ENCODE measurements at places on chromosomes 1 and 21. TPM values are rescaled to one million over a fixed set of nuclear protein-coding genes. Genes with fewer than 3 reads are reported as not detected.

The PCSK9 gene
- total RNA-seq = not detected

DNA sequence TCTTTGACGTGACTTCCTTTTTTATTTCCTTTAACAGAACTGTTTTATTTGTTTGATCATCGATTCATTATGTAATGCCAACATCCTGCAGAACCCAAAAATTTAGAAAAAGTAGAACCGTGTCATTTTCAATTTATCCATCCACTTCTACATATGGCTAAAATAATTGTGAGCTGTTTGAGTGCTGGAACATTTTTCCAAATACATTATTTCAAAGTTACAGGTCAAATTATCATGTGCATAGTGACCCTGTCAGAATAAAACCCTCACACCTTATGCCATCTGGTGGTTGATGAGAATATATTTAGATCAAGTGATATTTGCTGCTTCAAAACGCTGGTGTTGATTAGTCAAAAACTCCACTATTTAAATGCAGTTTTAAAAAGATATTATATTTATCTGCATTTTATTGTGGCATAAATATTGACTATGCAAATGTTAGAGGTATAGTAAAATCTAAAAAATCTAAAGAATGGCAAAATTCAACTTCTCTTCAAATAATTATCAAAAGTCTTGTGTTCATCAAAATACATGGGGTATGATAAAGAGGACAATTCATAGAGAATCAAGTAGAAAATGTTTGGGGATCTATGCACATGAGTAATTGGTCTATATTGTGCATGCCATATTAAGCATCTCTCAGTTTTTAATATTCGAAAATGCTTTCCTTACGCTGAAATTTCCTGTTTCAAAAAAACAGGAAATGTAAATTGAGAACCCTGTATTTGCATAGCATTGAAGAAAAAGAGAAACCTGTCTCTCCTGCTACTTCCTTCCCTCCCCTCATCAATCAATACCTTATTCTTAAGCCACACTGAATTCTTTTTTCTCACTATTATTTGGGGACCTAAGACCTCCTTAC is 39.7 kb downstream of the UBE2U start:
- DNase-seq = no peak

The CCDC27 gene
- total RNA-seq = not detected

GRCh38 chr1:228184152-228184551 is 18.5 kb downstream of the IBA57 start:
- no peak for DNase-seq

The CD5L gene
- not detected for total RNA-seq

- no peak for DNase-seq
Measured at GRCh38 chr1:110565565-110565964, 40.6 kb downstream of the KCNA2 start.

GRCh38 chr1:41342774-41343355 is 18.4 kb upstream of the FOXO6 start:
- no peak for DNase-seq

DNA sequence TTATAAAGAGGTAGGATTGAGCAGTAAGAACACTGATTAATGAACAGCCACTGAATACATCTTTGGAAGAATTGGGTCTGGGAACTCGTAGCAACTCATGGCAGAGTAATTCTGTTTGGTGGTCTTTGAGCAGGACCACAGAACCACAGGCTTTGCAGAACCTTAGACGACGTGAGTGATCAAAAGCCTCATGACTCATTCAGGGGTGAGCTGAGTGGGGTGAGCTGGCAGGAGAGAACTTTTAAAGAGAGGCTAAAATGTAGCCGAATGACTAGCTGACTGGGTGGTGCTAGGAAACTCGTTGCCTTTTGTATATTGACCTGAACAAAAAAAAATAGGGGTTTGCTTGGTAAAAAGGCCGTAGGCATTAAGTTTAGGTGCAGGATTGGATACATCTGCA is 313.8 kb downstream of the TGFB2 start:
- no peak for DNase-seq

GRCh38 chr1:20974069-20974468 is 187.0 kb upstream of the HP1BP3 start:
- DNase-seq = no peak

- no peak for DNase-seq
Measured at GRCh38 chr1:59686170-59686569, 128.6 kb upstream of the HOOK1 start.

DNA sequence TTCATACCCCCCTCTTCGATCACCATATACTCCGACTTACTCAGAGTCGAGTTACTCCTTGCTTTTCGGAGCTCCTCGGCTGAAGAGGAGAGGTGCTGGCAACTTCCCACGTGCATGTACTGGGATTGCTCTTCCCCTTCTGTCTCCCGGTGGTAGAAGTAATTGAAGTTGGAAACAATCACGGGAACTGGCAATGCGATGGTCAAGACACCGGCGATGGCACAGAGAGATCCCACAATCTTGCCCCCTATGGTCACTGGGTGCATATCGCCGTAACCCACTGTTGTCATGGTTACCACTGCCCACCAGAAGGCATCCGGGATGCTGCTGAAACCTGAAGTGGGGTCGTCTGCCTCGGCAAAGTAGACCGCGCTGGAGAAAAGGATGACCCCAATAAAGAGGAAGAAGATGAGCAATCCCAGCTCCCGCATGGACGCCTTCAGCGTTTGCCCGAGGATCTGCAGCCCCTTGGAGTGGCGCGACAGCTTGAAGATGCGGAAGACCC is 1.5 kb downstream of the KCNA3 start:
- DNase-seq = no peak

GRCh38 chr1:199223936-199224335 is 585.1 kb downstream of the PTPRC start:
- no peak for DNase-seq

DNA sequence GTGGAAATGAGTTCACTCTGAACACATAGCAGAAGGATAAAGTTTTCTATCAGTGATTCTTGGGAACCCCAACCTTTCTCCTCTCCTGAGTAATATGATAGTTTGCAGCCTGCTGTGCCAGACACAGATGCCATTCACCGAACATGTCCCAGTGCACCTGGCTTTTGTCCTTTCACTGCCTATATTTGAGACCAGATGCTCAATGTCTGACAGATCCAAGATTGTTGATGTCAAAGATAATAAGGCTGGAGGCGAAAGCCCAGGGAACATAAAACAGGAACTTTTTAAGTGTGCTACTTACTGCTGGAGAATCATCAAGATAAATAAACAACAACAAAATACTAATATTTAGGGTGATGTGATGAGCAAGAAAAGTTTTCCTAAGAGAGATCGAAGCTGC is 139.3 kb downstream of the TIAM1 start:
- no peak for DNase-seq

The DENND2C gene
- 2.5 TPM for total RNA-seq

DNA sequence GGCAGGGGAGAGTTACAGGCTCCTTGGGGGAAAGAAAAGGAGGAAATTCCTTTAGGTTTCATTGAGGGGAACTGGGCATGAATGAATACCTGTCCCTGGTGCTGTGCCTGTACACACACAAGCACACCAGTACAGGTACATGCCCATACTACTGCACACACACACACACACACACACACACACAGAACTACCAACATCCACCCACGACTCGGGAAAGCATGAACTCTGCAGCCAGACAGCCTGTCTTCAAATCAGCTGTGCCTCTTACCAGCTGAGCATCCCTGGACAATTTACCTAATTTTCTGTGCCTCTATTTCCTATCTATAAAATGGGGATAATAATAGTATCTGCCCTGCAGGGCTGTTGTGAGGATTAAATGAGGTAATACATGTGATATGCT is 7.2 kb upstream of the GRIK3 start:
- DNase-seq = no peak

DNA sequence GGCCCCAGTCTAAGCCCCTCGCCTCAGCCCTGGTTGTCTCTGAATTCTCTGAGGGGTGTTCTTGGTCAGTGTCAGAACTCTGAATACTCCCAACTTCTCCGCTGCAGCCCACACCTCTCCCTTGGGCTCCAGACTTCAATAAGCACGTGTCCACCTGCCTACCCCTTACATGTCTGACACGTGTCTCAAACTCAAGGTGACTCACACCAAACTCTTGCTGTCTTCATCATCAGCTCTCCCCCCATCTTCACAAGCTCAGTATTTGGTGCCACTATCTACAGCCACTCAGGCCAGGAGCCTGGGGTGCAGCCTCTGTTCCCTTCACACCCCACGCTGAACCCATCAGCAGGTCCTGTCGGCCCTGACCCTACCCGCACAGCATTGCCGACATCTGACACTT is 18.8 kb upstream of the UBXN10 start:
- DNase-seq = no peak

The PPM1J gene
- total RNA-seq = 1.5 TPM

- no peak for DNase-seq
Measured at GRCh38 chr1:205199931-205200299, 11.6 kb downstream of the DSTYK start.

The ACTL8 gene
- not detected for total RNA-seq

The C1orf226 gene
- total RNA-seq = 6.3 TPM

The IRF6 gene
- 0.46 TPM for total RNA-seq

The CD244 gene
- total RNA-seq = not detected

- no peak for DNase-seq
Measured at GRCh38 chr1:217622042-217622441, 8.8 kb downstream of the GPATCH2 start.

GRCh38 chr1:77514921-77515776 is 167.3 kb downstream of the ZZZ3 start:
- DNase-seq = no peak

DNA sequence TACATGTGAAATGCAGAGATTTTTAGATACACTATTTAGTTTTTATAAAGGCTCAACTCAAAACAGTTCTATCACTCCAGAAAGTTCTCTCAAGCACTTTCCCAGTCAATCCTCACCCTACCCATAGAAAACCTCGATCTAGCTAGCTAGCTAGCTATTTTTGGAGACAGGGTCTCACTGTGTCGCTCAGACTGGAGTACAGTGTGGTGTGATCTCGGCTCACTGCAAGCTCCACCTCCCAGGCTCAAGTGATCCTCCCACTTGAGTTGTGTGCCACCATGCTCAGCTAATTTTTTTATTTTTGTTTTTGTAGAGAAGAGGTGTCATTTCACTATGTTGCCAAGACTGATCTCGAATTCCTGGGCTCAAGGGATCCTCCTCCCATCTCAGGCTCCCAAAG is 236.9 kb downstream of the RERE start:
- peak; percentile 34 for DNase-seq

GRCh38 chr1:210214573-210215409 is 17.8 kb upstream of the SERTAD4 start:
- DNase-seq = no peak

DNA sequence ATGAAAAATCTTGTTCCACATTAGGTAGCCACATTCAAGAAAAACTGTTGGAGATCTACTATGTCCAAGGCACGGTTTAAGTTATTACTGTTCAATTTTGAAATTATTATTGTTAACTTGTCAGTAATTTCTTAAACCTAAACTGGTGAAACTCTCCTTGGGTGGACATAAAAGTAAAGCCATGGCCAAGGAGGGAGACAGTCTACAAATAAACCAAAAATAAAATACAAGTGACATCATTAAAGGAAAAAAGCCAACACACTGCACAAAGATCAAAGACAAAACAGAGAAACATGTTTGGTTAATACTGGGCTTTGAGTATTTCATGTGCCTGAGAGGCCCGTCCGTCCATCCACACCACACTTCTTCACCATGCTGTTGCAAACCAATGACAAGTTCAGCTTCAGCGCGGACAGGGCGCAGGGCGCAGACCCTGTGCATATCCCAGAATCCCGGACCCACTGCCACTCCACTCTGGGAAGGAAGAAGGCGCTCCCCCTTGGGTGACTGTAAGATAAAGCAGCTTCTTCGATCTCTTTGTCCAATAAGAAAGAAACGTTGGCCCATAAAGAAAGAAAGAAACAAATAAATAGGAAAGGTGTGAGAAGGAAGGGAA is 918 bp upstream of the RASAL2 start:
- no peak for DNase-seq

The NLRP3 gene
- 1.3 TPM for total RNA-seq

DNA sequence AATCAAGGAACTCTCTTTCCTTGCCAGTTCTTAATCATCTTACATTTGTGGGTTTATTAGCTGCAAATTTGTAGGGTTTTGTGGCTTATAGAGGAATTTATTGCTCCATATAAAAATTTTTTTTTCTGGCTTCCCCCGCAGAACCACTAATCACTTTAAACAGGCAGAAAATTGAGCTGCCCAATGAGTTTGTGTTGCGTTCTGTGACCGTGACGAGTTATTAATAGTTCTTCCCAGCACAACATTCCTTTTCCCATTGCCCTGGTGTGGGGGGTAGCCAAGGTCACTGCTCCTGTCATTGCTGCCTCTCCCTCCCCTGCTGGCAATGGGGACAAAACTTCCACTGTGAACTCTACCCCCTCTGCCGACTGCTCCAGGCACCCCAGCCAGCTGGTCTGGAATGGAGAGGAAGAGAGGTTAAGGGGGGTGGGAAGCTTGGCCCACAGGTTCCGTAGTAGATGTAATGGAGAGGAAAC is 55.1 kb downstream of the UBE2T start:
- DNase-seq = no peak
